ENCODE measurements at places on chromosomes 7 and 10.

DNA sequence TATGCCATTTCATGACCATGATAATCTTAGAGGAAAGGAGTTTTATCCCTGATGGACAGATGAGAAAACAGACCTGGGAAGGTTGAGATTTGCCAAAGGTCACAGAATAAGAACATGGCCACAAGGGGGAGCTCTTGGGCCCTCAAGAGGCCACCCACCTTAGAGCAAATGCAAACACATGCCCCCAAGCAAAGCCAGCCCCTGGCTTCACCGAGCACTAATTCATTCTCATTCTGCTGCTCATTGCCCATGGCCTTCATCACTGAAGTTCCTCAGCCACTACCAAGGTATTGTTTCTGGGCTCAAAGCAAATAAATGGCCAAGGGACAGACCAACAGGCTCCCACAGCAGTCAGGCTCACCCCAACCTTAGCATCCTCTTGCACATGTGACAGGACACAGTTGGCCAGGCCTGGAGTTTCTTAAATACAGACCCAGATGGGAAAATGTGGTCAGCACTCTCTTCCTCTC is 44.2 kb downstream of the PDLIM1 start:
- DNase-seq: peak; percentile 52

DNA sequence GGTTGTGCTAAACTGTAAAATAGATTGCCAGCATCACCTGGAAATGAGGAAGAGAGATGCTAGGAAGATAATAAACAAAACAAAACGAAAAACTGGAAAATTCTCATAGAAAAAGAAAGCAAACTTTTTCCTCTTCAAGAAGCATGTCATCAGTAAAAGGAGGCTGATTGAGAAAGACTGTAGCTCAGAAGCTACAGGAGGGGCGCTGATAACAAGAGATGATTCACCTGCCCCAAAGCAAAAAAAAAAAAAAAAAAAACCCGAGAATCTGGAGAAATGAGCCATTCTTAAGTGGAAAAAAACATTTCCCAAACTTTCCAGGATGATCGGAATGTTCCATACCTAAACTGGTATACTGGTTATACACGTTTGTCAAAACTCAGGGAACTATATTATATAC is 130.5 kb upstream of the C1QL3 start:
- no peak for DNase-seq

- no peak for DNase-seq
These were observed 21.3 kb downstream of the TBC1D12 start for GRCh38 chr10:94423627-94424026.

DNA sequence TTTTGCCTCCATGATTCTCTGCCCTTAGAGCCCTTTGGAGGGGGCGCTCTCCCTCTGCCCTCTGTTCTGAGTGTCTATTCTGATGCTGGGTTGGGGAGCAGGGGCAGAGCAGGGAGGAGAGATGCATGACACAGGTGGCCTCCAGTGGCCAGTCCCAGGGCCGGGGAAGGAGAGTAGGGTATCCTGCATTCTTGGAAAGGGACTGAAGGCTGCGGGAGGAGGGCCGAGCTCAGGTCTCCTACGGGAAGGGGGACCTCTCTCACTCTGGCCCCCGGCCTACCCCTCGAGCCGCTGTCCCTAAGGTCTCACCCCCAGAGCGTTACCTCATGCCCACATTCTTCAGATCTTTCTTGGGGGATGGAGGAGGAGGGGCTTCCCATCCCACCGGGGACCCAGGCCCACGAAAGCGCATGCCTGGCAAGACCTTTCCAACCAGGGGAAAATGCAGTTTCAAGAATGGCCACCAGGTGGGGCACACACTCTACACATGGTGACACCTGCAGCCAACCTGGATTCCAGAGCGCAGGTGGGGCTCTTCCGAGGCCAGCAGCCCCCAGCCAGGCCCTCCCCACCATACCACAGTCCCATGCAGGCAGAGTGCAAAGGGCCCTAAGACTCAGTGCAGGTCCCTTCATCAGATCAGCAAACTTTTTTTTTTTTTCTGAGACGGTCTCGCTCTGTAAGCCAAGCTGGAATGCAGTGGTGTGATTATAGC is 86.4 kb downstream of the MYL10 start:
- peak; percentile 47 for DNase-seq

GRCh38 chr10:100469756-100470155 is 6.9 kb downstream of the WNT8B start:
- DNase-seq: no peak

DNA sequence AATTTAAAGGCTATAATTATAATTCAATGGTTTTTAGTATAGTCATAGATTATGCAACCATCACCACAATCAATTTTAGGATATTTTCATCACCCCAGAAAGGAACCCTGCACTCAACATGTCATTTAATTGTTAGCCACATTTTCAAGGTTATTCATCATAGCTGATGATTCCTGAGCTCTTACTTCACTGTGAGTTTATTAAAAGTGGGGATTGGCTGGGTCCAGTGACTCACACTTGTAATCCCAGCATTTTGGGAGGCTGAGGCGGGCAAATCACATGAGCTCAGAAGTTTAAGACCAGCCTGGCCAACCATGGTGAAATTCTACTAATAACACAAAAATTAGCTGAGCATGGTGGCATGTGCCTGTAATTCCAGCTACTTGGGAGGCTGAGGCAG is 787 bp downstream of the CCL26 start:
- DNase-seq: peak; percentile 38

DNA sequence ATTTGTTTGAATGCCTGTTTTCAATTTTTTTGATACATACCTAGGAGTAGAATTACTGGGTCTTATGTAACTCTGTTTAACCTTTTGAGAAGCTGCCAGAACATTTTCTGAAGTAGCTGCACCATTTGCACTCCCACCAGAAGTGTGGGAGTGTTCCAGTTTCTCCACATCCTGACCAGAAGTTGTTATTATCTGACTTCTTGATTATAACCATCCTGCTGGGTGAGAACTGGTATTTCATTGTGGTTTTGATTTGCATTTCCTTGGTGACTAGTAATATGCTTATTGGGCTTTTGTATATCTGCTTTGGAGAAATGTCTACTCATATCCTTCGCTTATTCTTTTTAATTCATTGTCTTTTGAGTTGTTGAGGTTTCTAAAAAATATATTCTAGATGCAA is 117.2 kb upstream of the GLCCI1 start:
- DNase-seq: no peak

DNA sequence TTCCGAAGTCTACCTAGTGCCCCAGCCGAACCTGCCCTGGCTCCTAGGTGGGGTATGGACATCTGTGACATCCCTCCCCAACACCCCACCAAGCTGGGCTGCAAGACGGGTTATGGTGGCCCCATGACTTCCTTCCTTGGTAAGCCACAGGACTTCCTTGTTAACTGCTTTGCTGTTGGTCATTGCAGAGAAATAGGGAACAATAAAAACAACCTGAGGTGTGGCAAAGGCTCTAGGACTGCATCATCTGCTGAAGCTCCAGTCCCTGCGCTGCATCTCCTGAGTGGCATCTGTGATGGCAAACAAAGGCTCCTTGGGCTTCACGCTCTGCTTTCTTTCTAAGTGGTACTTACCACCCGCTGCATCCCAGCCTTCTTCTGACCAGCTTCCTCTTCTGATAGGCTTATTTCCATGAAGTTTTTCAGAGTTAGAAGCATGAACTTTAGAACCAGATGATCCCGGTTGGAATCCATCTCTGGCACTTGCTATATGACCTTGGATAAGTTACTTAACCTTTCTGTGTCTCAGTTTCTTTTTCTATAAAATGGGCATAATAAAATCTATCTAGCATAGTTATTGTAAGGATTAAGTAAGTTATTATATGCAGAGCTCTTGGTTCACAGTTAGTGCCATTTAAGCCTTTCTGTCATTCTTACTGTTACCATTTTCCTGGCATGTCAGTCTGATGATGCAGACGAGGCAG is 216.8 kb downstream of the RPS24 start:
- no peak for DNase-seq

- DNase-seq: no peak
These were observed 289.5 kb upstream of the AOAH start for GRCh38 chr7:37013771-37014170.

GRCh38 chr10:20313665-20314064 is 497.4 kb downstream of the PLXDC2 start:
- no peak for DNase-seq

- DNase-seq: no peak
These were observed 71.5 kb downstream of the COL13A1 start for GRCh38 chr10:69873135-69873639.

DNA sequence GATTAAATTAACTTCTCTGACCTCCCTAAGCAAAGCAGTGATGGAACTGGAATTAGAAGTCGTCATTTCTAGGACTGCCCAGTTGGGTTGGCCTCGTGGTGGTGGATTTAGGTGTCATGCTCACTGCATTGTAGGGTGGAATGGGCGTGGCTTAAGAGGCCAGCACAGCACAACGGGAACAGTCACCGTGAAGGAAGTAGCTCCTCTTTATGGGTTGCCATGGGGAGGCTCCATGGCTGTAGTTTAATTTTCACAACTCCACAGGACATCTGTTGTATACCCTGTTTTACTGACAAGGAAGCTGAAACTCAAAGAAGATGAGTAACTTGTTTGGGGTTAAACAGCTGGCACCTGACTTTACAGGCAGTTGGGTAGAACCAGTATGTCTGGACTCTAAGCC is 208.3 kb downstream of the CELF2 start:
- no peak for DNase-seq

GRCh38 chr10:15570738-15571339 is 148.9 kb downstream of the ITGA8 start:
- no peak for DNase-seq

DNA sequence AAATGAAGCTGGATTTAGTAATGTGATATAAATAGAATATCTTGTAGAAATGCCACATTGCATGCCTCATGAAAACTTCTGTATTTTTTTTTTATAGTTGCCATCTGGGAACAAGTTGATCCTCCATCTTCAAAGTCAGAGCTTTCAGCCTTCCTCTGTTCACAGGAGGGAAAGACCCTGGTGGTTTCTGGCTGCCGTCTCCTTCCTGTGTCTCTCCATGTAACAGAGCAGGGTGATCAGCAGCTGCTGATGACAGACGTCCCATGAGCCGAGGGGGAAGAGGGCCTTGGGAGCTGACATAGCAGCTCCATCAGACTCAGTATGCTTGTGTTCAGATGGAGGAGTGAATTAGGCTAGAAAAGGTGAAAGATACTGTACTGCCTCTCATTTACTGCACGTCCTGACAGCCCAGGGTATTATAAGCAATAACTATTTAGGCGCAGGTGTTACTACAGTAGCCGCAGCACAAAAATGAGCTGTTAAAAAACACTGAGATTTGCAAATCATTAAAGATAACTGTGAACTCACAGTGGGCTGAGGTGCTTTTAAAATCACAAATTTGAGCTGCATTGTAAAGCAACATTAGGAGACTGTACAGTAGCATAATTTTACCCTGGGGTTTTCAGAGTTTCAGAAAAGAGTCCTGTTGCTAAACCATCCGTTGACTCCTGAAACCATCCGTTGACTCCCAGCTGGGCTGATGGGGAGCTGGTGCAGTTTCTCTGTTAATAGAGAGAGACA is 103.3 kb downstream of the CFAP58 start:
- DNase-seq: no peak

DNA sequence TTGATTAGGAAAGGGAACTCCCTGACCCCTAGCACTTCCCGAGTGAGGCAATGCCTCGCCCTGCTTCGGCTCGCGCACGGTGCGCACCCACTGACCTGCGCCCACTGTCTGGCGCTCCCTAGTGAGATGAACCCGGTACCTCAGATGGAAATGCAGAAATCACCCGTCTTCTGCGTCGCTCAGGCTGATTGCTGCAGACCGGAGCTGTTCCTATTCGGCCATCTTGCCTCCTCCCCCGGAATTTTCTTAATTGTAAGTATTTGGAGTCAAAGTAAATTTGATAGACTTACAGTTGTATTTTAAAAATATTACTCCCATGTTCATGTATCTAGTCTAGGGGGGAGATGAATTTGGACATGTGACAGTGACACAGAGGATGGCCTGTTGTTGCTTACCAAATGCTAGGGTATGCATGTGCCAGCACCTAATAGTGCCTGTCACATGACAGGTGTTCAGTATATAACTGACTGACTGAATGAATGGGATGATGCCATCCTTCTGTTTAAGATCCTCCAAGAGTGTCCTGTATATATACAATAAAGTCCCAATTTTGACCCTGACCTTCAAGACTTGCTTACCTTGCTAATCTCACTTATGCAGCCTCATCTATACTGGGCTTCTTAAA is 42.0 kb upstream of the ICA1 start:
- no peak for DNase-seq

DNA sequence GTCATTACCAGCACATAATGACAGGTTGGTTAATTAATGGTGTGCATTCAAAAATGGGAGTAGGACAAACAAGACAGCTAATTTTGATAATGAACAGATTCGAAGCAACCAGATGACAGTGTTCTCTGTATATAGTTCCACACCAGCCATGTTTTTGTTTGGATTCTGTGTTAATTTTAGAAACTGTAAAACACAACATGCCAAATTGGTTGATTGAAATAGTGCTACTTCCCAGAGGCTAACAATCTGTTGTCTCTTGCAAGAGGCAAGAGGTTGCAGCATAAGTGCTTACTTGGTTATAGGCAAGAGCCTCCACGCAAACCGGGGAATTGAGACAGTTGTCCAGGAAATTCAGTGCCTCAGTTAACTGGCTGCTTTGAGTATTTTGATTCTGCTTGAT is 170.2 kb upstream of the HABP2 start:
- DNase-seq: no peak

DNA sequence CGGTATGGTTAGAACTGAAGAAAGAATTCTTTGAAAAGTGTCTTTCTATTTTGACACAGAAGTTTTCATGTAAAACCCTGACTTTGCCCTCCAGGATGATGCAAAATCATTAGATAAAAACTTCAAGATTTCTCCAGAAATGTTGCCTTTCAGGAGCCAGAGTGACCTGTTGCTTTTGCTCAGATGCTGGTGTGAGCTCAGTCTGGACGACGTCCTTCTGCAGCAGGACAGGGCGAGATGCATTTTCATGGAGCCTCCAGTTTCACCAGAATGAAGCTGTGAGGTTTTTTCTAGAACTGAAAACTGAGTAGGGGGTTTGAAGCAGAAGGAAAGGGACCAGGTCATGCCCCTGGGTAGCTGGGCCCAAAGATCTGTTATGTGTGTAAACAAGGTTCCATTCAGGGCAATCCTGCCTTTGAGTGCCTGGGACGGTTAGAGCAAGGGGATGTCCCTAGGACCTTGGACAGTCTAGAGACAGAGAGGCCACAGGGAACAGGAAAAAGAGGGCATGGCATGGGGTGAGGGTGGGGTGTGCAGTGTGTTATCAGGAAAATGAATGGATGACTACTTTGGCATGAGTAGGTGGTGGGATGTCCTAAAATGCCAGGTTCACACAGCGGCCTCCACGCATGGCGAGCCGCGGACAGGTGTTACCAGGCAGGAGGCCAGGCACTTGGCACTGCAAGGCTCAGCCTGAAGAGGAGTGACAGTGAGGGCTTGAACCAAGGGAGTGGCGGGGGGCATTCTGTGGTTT is 356.3 kb downstream of the CXCL12 start:
- no peak for DNase-seq

DNA sequence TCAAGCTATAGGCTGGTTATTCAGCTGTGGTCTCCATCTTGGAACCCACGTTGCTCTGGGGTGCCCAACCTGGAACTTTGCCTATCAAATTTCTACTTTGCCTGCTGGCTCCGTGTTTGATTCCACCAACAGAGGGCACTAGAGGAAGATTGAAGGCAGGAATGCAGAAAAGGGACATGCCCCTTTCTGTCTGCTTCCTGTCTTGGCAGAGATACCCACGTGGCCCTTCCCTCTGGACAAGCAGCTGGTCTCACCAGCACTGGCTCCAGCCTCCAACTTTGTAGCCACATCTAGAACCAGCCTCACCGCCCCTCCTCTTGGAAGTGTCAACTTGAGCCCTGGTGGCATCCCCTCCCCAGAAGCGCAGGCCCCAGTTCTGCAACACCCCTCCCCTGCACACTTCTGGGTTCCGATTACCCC is 52.1 kb upstream of the ZNF438 start:
- DNase-seq: peak; percentile 84

GRCh38 chr10:78357141-78358063 is 323.7 kb downstream of the RPS24 start:
- DNase-seq: no peak

Measured in RKO (cell line).